ENCODE measurements at places on chromosomes 2 and 18.

- no peak for DNase-seq
Measured at GRCh38 chr2:128425216-128425615, 106.5 kb upstream of the HS6ST1 start.

DNA sequence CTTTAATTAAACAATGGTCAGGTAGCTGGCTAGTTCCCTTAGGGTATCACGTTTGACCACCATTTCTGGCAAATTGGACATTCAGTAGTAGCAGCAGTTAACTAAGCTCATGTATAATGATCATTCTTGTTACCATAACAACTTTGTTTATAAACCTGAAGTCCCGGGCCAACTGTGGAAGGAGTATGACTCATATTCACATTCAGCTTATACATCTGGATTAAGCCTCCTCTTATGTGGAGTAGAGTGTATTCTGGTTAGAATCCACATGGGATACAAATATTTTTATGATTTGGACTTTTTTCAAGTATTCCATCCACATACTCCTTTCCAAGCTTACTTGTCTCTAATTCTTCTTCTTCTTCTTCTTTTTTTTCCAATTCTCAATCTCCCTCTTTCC is 70.3 kb upstream of the ZSWIM2 start:
- DNase-seq = no peak

DNA sequence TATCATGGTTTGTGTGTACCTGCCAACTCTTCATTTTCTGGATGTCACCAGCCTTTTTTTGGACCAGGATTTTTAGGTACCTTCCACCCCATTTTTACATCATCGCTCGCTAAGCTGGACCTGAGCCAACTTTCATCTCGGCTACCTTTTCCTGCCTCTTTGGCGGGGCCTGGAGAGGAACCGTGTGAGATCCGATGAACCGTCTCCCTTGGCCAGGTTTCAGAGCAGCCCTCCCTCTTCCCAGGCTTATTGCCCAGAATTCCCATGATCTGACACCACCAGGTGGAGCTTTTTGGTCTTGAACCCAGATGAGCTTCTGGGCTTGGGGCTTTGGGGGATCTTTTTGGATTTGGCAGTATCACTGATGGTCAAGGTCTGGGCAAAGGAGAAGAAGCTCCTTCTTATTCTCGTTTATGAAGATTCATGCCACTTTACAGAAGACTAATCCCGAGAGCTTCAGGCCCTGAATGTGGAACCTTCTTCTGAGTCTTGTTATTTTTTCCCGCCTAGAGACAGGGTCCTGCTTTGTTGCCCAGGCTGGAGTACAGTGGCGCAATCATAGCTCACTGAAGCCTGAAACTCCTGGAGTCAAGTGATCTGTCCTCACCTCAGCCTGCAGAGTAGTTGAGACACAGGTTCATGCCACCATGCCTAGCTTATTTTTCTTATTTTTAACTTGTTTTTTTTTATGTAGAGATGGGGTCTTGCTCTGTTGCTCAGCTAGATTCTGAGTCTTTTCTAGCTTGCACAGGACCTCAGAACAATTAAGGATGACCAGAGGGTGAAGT is 50.4 kb downstream of the GATA6 start:
- DNase-seq = no peak

- no peak for DNase-seq
Measured at GRCh38 chr2:212794471-212794870, 255.9 kb upstream of the ERBB4 start.

GRCh38 chr2:197851451-197851850 is 47.1 kb downstream of the PLCL1 start:
- no peak for DNase-seq

- no peak for DNase-seq
Measured at GRCh38 chr2:4995466-4995865, 696.7 kb upstream of the SOX11 start.

GRCh38 chr2:65354773-65355172 is 77.6 kb downstream of the SPRED2 start:
- DNase-seq = no peak

DNA sequence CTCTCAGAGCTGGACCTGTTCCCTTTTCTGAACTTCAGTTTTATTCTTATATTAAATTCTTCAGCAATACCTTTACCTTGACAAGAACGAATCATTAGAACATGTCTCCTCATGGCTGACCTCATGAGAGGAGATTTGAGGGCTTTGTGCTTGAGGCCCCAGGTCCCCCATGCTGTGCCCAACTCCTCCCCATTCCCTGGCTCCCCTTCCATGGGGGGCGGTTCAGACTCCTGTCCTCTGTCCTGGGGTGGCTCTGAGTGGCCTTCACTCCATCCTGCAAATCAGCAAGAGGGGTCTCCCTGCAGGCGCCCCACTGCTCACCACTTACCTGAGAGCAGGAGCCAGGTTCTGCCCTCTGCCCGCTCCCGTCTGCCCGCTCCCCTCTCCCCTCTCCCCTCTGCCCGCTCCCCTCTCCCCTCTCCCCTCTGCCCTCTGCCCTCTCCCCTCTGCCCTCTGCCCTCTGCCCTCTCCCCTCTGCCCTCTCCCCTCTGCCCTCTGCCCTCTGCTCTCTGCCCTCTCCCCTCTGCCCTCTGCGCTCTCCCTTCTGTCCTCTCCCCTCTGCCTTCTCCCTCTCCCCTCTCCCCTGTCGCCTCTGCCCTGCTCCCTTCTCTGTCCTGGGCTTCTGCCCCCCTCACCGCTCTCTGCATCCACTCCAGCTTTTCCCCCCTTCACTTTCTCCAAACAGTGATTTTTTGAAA is 98.7 kb upstream of the ALKAL2 start:
- DNase-seq = no peak

GRCh38 chr2:222842491-222843174 is 18.2 kb upstream of the ACSL3 start:
- DNase-seq = no peak

DNA sequence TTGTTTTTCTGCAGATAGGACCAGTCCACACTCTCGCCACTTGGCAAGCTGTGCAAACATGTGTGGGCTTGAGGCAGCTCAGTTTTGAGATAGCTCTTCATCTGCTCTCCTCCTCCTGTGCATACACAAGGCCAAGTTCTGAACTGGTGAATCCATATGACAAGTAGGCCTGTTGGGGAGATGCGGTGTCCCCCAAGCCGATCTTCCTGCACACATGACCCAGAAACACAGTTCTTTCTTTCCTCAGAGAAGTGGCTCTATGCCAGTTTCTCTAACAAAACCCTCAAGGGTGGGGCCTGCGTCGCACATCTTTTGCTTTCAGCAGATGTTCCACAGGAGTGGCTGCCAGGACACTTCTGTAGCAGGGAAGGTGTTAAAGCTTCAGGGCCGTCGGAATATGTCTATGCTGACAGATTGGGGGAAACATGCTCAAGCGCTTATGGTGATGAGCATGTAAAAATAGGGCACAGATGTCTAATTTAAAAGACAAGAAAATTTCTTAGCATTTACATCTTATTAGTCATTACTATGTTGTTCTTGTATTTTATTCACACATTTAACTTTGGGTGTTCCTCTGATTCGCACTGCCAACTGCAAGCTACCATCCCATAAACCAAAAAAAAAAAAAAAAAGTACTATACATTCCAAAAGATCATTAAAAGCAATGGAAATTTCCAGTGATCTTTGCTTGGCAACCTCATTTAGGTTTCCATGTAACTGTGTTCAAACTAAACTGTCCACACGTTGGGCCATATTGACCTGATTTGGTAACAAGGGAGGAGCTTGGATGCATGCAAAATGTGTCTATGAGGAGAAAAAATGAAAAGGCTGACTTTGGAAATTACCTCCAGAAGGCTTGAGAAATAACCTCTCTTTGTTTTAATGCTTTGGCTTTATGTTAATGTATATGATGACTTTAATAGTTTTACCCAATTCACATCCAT is 1055.5 kb upstream of the KLHL29 start:
- DNase-seq = peak; percentile 95

DNA sequence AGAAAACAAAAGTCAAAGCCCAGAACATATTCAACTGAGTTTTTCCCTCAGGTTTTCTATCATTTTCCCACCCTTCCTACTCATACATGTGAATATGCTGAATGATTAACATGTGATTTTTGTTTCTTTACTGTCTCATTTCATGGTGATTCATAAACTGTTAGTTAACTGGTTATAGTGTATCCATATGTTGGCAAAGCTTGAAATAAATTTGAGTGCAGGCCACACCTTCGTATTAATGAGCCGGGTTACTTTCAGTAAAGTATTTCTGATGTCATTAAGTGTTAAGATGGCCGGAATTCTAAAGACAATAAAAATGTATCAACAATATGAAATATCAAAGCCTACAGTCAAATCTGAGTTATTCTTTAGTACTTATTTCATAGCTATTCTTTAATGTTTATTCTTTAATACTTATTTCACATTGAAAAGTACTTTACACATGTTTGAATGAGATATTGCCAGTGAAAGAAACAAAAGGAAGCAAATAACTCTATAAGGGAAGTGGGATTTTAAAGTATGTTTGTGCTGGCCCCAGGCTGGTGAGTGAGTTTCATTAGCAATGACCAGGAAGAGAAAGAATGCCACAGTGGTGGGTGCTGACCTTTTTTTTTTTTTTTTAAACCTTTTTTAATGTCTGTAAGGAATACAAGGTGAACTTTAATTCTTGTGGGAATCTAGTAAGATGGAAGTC is 178.6 kb downstream of the NEDD4L start:
- DNase-seq = no peak

DNA sequence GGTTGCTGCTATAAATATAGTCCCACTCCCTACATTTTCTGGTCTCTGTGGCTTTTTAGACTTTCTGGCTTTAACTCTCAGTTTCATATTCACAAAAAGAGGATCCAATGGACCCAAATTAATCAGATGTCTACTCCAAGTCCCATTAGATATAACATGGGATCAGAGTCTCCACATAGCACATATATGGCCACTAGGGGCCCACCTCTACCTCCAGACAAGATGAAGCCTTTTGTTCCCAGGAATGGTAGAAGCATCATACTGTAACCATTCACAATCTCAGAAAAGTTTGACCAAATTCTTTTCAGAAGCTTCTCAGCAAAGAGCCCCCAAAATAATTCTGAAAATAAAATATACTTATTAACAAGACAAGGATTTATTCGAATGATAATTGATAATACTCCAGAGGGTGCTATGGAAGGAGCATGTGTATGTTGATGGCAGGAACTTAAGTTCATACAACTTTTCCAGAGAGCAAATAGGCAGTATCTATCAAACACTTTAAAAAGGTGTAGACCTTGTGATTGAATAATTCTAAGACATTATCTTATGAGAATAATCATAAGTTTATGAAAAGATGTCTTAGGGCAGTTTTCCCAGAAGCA is 382.3 kb upstream of the CRIM1 start:
- DNase-seq = no peak

Measured in NCI-H2171 (cell line).